ENCODE measurements at places on chromosomes 6 and 20.
A peak's percentile ranks its signal among the peaks of the same experiment; 100 is the strongest.

GRCh38 chr6:124066946-124067552 lies 263.4 kb downstream of the NKAIN2 start:
- no peak for DNase-seq

DNA sequence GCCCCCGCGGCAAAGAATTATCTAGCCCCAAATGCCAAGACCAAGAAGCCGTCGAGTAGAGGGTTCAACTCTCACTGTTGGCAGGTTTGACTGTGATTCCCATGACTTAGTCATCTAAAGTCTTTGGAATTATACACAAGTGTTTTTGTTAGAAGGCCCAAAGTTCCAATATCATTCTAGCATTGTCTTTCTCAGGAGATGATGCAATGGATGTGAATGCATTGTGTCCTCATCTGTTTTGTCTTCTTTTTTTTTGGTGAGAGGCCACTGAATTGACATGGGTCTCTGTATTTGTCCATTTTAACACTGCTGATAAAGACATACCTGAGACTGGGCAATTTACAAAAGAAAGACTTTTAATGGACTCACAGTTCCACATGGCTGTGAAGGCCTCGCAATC lies 290.5 kb upstream of the ZFP64 start:
- no peak for DNase-seq

- no peak for DNase-seq
Observed at GRCh38 chr20:14576196-14576877, 238.9 kb upstream of the FLRT3 start.

- DNase-seq: no peak
Observed at GRCh38 chr20:47099825-47100441, 205.3 kb downstream of the EYA2 start.

- no peak for DNase-seq
Observed at GRCh38 chr6:56032715-56033260, 157.4 kb upstream of the BMP5 start.

DNA sequence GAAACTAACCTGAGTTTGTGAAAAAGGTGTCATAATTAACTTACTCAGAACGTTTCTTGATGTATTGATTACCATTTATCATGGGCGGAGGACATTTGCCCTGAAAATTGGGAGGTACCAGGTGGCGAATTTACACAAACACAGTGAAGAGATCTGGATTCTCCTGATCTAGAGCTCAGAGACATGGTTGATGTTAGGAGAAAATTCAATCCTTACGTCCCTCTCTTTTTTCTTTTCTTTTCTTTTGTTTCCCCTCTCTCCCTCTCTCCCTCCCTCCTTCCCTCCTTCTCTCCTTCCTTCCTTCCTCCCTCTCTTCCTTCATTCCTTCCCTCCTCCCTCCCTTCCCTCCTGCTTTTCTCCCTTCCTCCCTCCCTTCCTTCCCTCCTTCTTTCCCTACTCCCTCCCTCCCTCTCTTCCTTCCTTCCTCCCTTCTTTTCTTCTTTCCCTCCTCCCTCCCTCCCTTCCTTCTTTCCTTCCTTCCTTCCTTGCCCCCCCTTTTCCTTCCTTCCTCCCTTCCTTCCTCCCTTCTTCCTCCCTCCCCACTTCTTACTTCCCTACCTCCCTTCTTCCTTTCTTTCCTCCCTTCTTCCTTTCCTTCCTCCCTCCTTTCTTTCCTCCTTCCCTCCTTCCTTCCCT lies 234.1 kb downstream of the OTOR start:
- DNase-seq: no peak

DNA sequence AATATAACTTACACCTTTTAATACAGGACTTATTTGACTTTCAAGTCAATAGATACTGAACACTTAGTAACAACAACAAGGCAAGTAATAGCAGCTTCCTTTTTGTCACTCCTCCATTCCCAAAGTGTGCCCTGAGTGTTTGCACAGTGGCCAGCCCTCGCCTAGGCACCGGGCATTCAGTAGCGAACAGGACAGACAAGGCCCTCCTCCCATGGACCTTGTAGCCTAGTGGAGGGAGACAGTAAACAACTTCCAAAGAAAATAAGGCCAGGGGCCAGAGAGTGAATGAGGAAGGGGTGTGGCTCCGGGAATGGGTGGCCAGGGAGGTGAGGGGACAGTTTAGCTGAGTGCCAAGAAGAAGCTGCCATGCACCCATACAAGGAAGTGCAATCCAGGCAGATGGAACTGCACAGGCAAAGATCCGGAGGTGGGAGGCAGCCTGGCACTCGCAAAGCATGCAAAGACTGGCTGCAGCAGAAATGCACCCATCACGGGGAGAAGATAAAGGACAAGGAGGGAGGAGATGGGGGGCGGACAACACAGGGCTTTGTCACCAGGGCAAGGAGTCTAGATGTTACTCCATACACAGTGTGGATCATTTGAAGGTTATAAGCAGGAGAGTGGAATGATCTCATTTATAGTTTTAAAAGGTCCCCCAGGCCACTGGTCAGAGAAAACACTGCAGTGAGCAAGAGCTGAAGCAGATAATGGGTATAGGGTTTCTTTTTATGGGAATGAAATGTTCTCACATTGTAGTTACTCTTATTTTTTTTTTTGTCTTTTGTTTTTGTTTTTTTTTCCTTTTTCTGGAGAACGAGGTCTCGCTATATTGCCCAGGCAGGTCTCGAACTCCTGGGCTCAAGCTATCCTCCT lies 32.2 kb downstream of the ATP9A start:
- DNase-seq: no peak

DNA sequence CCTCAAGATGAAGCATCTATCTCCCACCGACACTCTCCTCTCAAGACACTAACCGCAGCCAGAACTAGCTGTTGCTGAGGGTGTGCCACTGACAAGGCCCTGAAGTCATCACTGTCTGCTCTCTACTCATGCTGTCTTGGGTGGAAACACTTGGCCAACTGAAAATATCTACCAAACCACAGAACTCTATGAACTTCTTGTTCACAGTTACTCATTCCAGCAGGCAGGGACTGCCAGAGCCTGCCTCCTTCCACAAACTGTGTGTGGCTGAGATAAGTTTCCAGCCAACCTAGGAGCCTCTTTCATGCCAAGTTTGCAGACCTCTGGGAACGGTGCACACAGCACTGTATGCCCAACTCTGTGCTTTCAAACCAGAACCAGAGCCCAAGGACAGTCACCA lies 45.5 kb upstream of the NXT1 start:
- no peak for DNase-seq

DNA sequence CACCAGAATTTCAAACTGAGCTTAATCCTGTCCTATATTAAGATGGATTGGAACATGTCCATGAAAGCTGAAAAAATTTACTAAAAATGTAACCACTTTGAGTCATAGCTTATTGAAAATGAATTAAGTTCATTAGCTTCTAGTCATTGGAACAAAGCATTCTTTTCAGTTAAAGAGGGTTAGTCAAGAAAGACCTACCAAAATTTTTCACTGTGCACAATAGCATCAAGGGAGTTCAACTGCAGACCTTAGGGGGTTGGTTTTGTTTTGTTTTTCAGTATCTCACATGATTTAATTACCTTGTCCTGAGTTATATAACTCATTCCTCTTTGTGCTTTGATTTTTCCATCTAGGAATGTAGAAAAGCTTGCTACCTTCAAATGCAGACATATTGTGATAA lies 2.8 kb downstream of the SLC2A12 start:
- DNase-seq: no peak

DNA sequence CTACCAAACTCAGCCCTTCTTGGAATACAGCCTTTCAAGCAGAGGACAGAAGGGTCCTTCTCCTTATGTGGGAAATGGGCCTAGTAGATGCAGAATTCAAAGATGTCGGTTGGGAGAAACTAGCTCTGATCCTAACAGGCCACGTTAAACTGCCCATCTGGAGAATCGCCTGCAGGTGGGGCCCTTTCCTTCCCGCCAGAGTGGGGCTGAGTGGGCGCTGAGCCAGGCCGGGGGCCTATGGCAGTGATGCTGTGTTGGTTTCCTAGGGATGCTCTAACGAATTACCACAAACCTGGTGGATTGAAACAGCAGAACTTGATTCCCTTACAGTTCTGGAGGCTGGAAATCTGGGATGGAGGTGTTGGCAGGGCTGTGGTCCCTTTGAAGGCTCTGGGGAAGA lies 9.1 kb downstream of the MAPK13 start:
- peak; percentile 72 for DNase-seq

- no peak for DNase-seq
Observed at GRCh38 chr20:21251278-21251677, 51.9 kb upstream of the XRN2 start.

GRCh38 chr20:22931653-22932608 lies 103.2 kb upstream of the SSTR4 start:
- DNase-seq: no peak

- DNase-seq: no peak
Observed at GRCh38 chr6:107354451-107354850, 104.9 kb downstream of the PDSS2 start.

GRCh38 chr6:16933532-16933931 lies 168.3 kb upstream of the STMND1 start:
- no peak for DNase-seq

DNA sequence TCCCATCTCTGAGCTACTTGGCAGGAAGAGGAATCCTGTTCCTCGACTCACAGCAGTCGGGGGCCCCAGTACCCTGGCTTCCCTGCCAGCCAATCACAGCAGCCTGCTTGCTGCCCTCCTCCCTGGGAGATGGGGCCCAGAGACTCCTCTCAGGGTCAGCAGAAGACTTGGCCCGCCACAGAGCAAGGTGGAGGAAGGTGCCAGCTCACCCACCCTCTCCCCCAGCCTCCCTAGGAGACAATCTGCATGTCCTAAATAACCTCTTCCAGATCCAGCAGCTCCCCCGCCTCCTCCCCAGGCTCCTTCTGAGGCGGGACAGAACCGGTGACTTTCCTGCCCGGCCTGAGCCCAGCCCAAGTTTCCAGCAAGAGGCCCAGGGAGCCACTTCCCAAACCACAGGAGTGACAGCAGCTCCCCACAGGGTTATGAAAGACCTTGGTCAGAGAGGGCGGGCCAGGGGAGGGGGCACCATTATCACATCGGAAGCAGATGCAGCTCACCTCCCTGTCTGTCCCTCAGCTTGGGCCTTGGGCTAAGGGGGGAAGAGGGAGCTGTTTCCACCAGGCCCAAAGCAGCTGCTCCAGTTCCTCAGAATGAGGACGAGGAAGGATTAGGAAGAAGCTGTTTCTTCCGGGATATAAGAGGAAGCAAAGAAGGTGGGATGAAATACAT lies 2.3 kb downstream of the CCND3 start:
- peak; percentile 81 for DNase-seq

- DNase-seq: peak; percentile 58
Observed at GRCh38 chr6:85580878-85581267, 12.8 kb downstream of the SNX14 start.

DNA sequence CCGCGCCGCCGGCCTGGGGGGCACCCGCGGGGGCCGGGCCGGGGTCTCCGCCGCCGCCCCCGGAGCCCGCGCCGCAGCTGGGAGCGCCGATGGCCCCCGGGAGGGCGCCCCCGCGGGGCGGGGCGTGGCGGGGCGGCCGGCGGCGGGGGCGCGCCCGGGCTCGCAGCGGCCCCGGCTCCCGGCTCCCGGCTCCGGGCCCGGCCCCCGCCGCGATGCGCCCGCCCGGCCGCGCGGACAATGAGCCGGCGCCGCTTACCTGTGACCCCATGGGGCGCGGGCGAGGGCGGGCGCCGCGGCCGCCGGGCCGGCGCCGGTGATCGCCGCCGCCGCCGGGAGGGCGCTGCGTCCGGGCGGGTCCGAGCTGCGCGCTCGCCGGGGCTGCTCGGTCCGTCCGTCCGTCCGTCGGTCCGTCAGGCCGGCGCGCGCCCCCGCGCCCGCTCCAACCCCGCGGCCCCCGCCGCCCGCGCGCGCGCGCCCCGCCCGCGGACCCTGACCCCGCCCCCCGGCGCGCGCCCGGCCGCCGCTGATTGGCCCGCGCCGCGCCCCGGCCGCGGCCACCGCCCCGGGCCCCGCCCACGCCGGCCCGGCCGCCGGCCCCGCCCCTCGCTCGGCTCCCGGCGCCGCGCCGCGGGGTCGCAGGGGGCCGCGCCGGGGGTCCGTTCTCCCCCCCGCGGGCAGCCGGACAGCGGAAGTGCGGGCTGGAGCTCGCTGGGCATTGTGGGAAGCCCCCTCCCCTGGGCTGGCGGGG lies at the start of gene ZBTB46:
Gene ZBTB46 (minus strand): TSS at position 424 of the 748 bp plus-strand sequence. CDS start 40,507 bp downstream, outside the sequence.
- DNase-seq: no peak

DNA sequence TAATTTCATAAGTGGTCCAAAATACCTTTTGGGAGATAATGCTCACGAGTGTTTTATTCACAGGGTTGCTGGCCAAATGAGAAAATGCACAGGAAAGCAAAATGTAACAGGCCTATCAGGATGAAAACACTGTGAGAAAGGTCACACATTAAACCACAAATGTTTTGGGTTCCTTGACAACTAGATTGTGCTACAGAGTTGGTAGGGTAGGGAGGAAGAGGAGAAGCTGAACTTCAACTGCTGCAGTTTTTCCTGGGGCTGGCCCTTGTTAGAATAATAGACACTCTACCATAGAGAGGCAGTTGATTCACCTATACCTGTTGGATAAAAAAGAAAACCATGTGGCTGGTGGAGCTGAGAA lies 28.1 kb upstream of the PAQR8 start:
- no peak for DNase-seq

DNA sequence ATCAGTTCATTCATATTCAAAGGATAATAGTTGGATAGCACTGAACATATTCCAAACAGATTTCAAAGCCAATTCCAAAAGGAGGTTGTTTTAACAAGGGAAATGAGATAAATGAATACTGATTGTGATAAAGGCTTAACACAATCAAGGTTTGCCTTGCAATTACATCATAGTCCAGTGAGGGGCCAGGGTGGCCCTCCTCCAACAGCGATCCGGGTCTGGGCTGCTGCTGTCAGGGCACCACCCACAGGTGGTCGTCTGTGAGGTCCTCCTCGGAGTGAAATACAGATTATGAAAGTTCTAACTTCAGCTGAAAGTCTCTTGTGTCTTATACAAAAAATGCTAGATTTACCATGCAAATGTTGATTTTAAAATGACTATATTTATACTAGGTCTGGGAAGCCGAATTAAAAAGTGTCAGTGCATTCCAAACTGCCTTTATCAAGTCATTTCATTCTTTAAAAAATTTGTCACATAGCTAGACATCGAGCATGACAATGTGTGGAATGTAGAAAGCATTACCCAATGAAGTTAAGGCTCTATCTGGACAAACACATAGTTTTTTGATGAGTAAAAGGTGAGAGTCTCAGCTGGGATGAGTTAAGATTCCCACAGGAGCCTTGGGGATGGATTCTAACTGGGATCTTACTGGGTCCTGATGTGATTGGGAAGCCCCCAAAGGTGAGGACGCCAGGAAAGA lies 65.9 kb upstream of the SLC22A23 start:
- no peak for DNase-seq

DNA sequence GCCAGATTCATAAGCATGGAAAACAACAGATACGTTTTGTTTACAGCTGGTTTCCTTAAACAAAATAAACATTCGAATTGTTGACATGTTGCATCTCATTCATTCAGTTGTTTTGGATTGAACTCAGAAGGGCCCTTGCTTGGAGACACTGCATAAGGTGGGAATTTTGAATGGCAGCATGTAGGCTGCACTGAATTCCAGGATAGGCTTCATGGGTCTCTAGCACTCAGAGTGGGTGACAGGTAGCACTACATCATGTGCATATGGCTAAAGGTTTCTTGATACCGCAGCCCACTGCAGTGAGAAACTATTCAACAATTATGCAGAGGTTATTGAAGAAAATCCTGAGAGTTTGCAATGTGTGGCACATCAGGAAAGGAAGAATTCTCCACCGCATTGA lies 1.6 kb downstream of the BEND6 start:
- no peak for DNase-seq

GRCh38 chr6:38393986-38394385 lies 245.7 kb downstream of the BTBD9 start:
- no peak for DNase-seq

All from H9 (cell line).